ENCODE measurements at places on chromosomes 3 and 15.

DNA sequence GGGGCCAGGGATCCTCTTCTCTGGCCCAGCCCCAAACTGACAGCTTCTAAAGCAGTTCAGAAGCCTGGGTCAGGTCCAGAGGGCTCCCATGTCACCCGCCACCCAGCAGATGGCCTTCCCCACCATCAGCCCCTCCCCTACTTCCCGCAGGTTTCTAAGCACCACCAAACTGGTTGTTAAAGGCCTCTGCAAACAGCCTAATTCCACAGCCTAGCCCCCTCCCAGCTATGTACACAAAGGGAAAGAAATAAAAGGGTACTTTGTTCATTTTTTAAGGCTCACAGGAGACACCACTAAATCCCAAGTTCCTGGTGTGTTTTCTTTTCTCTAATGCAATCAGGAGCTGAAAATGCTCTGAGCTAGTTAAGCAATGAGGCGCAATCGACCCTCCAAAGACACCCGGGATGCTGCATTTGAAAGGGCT, 30.6 kb downstream of the PLCH1 start:
- DNase-seq: peak; percentile 23

DNA sequence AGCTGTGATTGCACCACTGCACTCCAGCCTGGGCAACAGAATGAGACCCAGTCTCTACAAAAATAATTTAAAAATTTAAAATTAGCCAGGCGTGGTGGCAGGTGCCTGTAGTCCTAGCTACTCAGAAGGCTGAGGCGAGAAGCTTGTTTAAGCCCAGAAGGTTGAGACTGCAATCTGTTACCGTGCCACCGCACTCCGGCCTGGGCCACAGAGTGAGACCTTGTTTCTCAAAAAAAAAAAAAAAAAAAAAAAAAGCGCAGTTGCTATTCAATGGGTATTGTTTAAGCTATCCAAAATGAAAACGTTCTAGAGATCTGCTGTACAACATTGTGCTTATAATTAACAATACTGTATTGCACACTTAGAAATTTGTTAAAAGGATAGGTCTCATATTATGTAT, 24.0 kb downstream of the ZNF148 start:
- no peak for DNase-seq

DNA sequence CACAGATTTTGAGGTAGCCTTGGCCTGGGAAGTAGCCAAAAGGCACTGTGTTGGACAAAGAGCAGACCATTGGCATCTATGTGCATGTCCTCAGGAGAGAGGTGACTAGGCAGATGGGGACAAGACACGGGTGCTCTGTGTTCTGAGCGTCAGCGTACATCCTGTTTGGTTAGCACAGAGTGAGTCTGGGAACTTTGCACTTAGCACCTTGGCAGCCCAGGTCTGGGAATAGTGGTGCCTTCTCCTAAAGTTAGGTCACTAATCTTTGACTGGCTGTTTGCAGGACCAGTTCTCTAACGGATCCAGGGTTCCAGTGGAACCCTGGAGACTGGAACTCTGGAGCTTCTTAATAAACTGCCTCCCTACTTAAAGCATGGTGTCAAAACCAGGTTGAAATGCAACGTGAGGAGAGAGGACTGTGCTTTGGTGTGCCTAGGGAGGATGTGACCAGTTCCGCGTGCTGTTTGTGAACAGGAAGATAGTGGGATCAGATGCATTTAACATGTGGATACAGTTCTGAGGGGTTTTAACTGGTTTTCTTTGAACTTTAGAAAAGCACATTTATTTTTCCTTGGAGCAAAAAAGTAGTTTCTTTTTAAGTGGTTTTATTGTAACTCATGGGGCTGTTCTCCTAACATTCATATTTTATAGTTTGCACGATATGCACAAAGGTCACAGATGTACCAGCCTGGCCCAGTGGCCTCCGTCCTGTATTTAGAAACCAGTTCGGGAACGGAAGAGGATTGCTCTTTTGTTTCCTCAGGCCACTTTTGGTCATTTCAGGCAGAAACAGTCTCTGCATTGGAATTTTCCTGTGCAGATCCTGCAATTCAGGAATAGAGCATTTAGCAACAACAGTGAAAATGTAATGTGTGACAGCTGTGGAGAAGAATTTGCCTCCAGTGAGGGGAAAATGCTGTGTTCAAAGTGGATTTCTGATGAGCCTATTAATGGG, 48.8 kb downstream of the ABHD2 start:
- no peak for DNase-seq

DNA sequence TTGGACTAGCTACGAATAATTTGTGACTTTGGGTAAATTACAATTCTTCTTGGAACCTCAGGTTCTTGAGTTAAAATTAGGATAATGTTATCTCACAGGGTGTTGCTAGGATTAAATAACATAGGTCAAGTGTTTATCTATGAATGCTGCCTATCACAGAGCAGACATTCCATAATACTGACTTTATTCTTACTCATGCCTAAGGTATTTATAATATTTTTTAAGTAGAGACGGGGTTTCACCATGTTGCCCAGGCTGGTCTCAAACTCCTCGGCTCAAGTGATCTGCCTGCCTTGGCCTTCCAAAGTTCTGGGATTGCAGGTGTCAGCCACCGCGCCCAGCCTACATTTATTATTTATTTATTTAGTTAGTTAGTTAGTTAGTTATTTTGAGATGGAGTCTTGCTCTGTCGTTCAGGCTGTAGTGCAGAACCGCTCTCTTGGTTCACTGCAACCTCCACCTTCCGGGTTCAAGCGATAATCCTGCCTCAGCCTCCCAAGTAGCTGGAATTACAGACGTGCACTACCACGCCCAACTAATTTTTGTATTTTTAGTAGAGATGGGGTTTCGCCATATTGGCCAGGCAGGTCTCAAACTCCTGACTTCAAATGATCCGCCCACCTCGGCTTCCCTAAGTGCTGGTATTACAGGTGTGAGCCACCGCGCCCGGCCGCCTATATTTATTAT, 741 bp upstream of the ZNF106 start:
- no peak for DNase-seq

DNA sequence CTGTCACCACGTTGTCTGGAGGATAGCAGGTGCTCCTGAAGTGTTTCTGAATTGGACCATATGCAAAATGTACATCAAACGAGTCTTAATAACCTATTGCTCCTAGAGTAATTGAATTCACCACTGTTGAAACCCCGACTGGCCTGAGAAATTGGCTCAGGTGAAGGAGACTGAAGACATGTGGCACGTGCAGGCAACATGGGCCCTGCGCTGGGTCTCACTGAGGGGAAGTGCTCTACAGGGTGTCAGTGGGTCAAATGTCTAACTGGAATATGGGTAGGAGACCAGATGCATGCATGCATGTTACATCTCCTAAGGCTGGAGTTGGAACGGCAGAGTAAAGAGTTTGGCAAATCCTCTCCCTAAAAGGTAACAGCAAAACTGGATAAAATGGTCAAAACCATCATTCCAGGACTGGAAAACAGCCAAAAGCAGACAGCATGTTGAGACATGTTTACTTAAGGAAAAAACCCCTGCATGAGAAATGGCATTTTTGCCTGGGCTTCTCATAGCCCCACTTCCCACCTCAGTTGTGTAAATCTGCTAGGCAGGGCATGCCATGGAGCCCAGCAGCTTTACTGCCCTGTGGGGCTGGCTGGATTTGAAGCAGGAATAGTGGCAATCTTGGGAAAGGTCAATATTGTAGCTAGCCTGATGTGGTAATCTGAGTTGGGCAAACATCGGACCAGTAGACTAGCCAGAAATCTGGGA, 131.3 kb downstream of the TJP1 start:
- no peak for DNase-seq

DNA sequence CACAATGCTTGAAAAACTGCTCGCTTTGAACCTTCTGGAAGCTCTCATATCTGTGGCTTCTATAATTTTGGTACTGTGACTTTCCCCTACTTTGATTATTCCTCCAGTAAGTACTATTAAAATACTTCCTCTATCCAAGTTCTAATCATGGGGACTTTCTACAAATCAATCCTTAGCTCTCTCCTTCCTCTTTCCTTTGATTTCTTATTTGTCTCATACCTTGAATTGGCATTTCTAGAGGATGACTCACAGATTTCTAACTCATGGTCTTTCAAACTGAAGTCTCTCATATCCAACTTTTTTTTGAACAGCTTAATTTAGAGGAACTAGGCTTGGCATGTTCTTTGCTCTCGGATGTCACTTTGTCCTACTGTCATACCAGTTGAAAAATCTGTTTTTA, 241.8 kb downstream of the TBC1D5 start:
- no peak for DNase-seq

DNA sequence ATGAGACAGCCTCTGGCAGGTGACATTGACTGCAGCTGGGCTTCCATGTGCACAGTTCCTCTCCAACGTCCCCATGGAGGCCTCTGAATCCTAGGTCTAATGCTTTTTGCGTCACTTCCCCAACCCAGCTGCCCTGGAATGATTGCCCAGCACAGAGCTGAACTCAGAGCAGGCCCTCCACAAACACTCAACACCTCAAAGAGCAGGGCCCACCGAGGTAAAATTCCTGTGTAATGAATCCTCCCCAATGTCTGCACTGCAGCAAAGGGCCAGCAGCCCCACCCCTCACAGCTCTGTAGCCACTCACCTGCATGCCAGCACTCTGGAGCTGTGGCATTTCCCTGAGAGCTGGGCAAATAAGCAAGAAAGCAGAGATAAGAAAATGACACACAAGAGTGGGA, 42.6 kb upstream of the DUSP7 start:
- no peak for DNase-seq

- no peak for DNase-seq
Observed at GRCh38 chr3:134850761-134851160, 55.7 kb downstream of the EPHB1 start.

DNA sequence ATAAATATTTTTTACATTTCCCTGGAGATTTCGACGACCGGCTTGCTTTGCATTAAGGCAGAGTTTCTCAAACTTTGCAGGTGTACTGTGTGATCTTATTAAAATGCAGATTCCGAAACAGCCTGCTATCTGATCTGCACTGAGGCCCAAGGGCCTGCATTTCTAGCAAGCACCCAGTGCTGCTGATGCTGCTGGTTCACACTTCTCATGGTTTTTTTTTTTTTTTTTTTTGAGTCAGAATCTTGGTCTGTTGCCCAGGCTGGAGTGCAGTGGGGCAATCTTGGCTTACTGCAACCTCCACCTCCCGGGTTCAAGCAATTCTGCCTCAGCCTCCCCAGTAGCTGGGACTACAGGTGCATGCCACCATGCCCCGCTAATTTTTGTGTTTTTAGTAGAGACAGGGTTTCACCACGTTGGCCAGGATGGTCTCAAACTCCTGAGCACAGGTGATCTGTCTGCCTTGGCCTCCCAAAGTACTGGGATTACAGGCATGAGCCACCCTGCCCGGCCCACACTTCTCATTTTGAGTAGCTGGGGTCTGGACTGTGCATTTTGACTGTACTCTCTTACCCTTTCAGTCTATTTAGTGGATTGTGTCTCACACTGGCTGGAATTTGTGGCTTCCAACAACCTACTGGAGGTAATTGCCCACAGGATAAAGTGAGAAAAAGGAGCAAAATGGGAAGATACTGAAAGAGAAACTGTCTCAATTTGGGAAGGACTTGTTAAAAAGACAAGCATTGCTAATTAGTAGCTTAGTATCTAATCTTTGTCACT, 94.1 kb downstream of the ITPR1 start:
- DNase-seq: no peak

DNA sequence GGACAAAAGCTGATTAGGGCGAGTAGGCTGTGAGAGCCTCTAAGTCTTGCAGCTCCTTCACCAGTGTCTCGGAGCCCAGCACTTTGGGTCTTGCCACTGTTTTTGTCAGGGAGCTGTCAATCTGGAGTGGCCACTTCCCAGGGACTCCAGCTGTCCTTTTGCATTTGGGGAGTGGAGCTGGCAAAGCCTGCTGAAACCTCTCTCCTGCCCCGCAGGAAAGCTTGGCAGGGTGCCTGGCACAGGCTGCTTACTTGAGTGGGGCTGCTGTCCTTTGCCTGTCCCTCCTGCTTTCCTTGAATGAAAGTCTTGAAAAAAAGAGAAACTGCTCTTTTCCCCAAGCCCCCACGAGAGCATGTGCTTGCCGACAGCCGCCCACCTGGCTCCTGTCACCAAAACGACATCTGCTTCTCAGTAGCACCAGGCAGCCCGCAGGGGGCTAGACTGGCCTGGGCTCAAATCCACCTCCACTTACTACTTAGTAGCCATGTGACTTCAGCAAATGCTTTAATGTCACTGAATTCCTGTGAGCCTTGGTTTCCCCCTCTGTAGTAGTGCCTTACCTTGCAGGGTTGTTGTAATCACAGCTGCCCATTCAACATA, 13.7 kb downstream of the USP13 start:
- no peak for DNase-seq

DNA sequence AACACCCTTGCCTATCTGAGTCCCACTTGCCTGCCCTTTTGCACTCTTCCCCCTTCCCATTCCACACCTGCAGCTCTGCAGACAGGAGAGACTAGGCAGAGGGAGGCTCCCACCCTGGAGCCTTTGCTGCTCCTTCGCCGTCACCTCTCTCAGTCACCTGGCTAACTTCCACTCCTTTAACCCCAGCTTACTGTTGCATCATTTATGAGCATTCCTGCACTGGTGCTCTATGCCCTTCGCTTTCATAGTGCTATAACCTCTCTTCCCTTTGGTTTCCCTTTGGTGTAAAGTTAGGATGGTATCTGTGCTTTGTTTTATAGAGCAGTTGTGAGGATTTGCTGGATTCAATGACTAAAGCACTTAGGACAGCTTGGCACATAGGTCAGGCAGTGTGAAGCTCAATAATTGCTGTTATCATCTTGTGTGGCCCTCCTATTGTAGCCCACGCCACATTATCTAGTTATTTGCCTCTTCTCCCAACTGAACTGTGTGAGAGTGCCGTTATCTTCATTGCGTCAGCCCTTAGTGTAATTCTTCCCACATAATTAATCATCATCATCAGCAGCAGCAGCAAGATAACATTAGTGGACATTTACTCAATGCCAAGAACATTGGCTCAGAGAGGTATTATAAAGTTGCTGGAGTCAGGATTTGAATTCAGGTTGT, 253.9 kb downstream of the CACNA2D3 start:
- no peak for DNase-seq

- DNase-seq: no peak
Observed at GRCh38 chr15:96053031-96053780, 277.3 kb upstream of the NR2F2 start.

- no peak for DNase-seq
Observed at GRCh38 chr15:93479715-93480114, 390.7 kb upstream of the RGMA start.

- no peak for DNase-seq
Observed at GRCh38 chr3:23685541-23686258, 120.1 kb upstream of the UBE2E1 start.

- DNase-seq: no peak
Observed at GRCh38 chr15:33013827-33014445, 180.6 kb downstream of the FMN1 start.
